ENCODE measurements at places on chromosomes 6 and 20.

DNA sequence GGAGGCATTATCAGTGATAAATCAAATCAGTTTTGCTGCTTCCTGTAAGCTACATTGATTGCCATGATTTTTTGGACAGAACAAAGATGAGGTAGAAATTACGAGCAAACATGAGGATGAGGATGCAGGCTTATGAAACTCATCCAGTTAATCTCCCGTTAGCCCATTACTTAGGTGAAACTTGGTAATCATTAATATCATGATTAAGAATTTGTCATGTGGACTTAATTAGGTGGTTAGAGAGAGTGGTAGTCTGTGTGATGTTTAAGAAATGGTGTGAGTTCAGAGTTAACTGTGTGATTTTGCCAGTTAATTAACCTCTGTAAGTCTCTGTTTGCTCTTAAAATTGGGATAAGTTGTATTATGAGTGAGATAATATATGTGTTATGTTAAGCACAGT, 62.0 kb downstream of the TSPYL4 start:
- H3K27me3 ChIP-seq = no peaks in the 10 kb centered on the region
- no peaks in the 10 kb centered on the region for H3K36me3 ChIP-seq
- H3K4me1 ChIP-seq = no peaks in the 10 kb centered on the region
- H3K27ac ChIP-seq = no peak overlapping the region
- no peak for DNase-seq
- H3K4me3 ChIP-seq = no peak overlapping the region

DNA sequence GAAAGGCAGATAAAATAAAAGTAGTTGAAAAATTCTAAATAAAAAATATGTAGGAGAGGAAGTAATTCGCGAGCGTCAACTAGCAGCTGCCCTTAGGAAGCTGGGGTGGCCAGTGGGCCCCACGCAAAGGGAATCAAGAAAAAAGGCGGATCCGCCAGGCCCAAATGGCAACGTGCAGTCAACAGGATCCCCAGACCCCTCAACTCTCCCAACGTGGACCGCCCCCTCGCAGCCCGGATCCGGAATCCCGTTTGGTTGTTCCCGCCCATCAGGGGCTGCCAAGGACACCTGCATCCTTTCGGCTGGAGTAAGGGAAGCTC, 296 bp downstream of the DZANK1 start:
- H3K27ac ChIP-seq = no peak overlapping the region
- H3K27me3 ChIP-seq = no peaks in the 10 kb centered on the region
- no peak for DNase-seq

GRCh38 chr20:5481872-5482271, 165.1 kb upstream of the PROKR2 start:
- H3K27ac ChIP-seq = no peak overlapping the region
- no peaks in the 10 kb centered on the region for H3K4me1 ChIP-seq
- no peak overlapping the region for H3K4me3 ChIP-seq

DNA sequence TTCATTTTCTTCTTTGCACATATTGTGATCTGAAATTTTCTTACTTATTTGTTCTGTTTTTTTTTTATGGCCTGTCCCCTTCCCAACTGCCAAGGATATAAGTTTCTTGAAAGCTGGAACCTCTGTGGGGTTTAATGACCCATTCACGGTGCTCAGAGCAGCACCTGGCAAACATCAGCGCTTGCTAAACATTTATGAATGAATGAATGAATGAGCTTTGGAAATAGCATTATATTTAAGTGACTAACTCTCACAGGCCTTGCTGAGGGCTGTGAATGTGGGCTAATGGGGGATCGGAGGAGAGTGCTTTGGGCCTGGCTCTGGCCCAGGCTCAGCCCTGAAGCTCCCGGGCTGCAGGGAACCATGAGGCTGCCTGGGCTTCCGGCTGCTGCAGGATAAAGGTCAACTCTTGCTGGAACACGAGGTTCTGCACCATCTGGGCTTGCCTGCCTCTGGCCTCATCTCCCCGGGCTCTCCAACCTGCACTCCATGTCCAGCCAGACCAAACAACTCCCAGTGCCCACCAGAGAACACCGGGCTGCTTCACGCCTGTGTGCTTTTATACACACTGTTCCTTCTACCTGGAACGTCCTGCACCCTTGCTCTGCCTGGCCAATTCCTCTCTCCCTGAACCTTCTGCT, 14.6 kb upstream of the ARMC12 start:
- no peak for DNase-seq
- H3K36me3 ChIP-seq = no peaks in the 10 kb centered on the region
- peaks cover 88% of the 10 kb centered on the region for H3K4me1 ChIP-seq
- peak overlapping the region; percentile 1 for H3K27ac ChIP-seq
- H3K4me3 ChIP-seq = no peak overlapping the region
- no peaks in the 10 kb centered on the region for H3K27me3 ChIP-seq

DNA sequence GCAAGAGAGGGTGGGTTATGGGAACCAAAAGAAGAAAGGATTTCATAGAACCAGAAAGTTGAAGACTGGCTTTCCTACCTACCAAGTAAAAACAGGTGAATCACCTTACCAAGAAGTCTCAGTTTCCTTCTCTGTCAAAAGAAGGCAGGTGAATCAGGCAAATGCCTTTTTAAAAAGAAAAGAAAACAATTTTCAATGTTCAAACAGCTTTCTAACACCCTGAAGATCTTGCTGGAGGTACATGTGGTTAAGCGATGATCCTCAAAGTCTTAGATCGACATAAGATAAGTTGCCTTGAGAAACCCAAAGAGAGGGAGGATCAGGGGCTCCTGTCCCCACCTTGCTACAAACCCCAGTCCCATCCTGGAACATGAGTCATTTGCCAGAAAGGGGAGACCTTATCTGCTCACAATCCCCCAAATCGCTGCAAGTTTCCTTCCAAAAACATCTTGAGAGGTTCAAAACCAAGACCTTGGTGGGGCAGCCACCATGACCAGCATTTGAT, 71.6 kb downstream of the NFATC2 start:
- no peak overlapping the region for H3K27ac ChIP-seq
- H3K4me1 ChIP-seq = no peaks in the 10 kb centered on the region
- H3K36me3 ChIP-seq = no peaks in the 10 kb centered on the region
- H3K4me3 ChIP-seq = no peak overlapping the region
- H3K27me3 ChIP-seq = no peaks in the 10 kb centered on the region

DNA sequence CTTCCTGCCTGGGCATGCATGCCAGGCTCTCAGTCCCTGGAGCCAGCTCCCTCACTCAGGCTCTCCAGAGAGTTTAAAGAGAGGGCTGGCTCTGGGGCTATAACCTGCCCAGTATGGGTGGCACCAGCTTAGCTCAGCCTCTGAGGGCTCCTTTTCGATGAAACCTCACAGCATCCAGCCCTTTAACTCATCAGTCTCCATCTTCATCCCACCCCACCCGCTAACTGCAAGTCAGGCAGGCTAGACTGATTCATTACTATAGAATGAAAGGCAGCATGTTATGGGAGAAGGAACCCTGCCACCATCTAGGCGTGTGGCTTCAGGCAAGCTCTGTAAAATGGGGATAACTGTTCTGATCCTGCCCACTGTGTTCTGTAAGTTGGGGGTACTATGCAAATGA, 53.5 kb downstream of the RAB44 start:
- H3K4me1 ChIP-seq = peaks cover 50% of the 10 kb centered on the region
- H3K36me3 ChIP-seq = no peaks in the 10 kb centered on the region
- H3K27ac ChIP-seq = no peak overlapping the region
- no peak overlapping the region for H3K4me3 ChIP-seq
- no peaks in the 10 kb centered on the region for H3K27me3 ChIP-seq
- DNase-seq = no peak

- H3K4me3 ChIP-seq = no peak overlapping the region
- H3K4me1 ChIP-seq = no peaks in the 10 kb centered on the region
- no peak overlapping the region for H3K27ac ChIP-seq
- no peaks in the 10 kb centered on the region for H3K27me3 ChIP-seq
Measured at GRCh38 chr6:160260367-160260766, 1.7 kb upstream of the SLC22A2 start.

GRCh38 chr6:168088161-168089053, 9.4 kb upstream of the FRMD1 start:
- H3K4me3 ChIP-seq = no peak overlapping the region
- no peaks in the 10 kb centered on the region for H3K4me1 ChIP-seq
- no peaks in the 10 kb centered on the region for H3K36me3 ChIP-seq
- H3K27me3 ChIP-seq = no peaks in the 10 kb centered on the region
- no peak for DNase-seq

DNA sequence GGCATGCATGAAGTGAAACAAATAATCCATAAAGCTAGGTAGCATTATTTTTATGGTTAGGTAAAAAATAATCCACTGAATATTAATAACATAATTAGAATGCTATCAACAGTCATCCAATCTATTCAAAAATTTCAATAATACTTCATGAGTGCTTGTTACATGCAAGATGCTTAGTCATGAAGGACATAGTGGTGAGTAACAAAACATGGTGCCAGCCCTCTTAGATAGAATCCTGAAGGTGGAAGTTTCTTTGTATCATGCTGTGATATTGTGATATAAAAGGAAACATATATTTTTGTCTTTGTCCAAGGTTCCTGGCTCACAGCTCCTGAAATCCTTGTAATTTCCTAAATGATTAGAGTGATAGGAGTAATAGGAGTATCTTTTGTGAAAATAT, 14.9 kb downstream of the RCAN2 start:
- H3K4me3 ChIP-seq = no peak overlapping the region
- H3K27ac ChIP-seq = no peak overlapping the region
- no peaks in the 10 kb centered on the region for H3K36me3 ChIP-seq
- no peak for DNase-seq

- no peak for DNase-seq
- H3K4me1 ChIP-seq = peaks cover 13% of the 10 kb centered on the region
- no peak overlapping the region for H3K4me3 ChIP-seq
- H3K36me3 ChIP-seq = no peaks in the 10 kb centered on the region
Measured at GRCh38 chr6:157825243-157825904, 2.3 kb downstream of the SNX9 start.

DNA sequence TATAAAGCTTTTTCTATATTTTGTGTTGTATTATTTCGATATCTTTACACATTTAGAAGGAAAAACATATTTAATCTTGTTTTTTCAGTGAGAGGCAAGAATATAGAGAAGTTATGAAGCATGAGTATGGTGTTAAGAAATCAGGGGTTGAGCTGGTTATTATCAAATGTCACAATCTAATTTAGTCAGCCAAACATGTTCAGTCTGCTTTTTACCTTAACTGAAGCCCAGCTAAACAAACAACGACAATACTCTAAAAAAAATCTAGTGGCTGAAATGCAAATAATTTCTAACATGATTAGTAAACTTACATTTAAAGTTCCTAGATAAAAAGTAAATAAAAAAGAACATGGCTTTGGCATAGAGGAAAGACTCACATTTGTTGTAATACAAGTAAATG, 433.8 kb upstream of the NRSN1 start:
- DNase-seq = no peak
- no peaks in the 10 kb centered on the region for H3K27me3 ChIP-seq
- H3K4me3 ChIP-seq = no peak overlapping the region
- H3K4me1 ChIP-seq = no peaks in the 10 kb centered on the region
- H3K27ac ChIP-seq = no peak overlapping the region

- H3K36me3 ChIP-seq = no peaks in the 10 kb centered on the region
- peaks cover 30% of the 10 kb centered on the region for H3K4me1 ChIP-seq
- no peak overlapping the region for H3K27ac ChIP-seq
- no peak for DNase-seq
- peaks cover 99% of the 10 kb centered on the region for H3K27me3 ChIP-seq
Measured at GRCh38 chr6:1619673-1620503, 10.2 kb downstream of the FOXC1 start.

- H3K27ac ChIP-seq = no peak overlapping the region
- no peak for DNase-seq
- H3K4me1 ChIP-seq = no peaks in the 10 kb centered on the region
- H3K4me3 ChIP-seq = no peak overlapping the region
- H3K36me3 ChIP-seq = no peaks in the 10 kb centered on the region
- no peaks in the 10 kb centered on the region for H3K27me3 ChIP-seq
Measured at GRCh38 chr6:74731204-74731603, 474.6 kb downstream of the COL12A1 start.

GRCh38 chr6:76453270-76453669, 380.8 kb upstream of the IMPG1 start:
- H3K36me3 ChIP-seq = no peaks in the 10 kb centered on the region
- DNase-seq = no peak
- H3K27me3 ChIP-seq = no peaks in the 10 kb centered on the region
- no peaks in the 10 kb centered on the region for H3K4me1 ChIP-seq
- no peak overlapping the region for H3K27ac ChIP-seq

- H3K4me3 ChIP-seq = no peak overlapping the region
- no peaks in the 10 kb centered on the region for H3K36me3 ChIP-seq
- DNase-seq = no peak
- H3K27ac ChIP-seq = no peak overlapping the region
- H3K27me3 ChIP-seq = no peaks in the 10 kb centered on the region
Measured at GRCh38 chr6:132218059-132218696, 183.1 kb downstream of the MOXD1 start.

GRCh38 chr6:335572-335971, 43.3 kb downstream of the DUSP22 start:
- H3K4me1 ChIP-seq = peaks cover 83% of the 10 kb centered on the region
- peak overlapping the region; percentile 84 for H3K27ac ChIP-seq
- H3K4me3 ChIP-seq = no peak overlapping the region
- H3K36me3 ChIP-seq = peaks cover 4% of the 10 kb centered on the region
- DNase-seq = no peak

GRCh38 chr6:72861935-72862432, 240.1 kb downstream of the KCNQ5 start:
- peaks cover 12% of the 10 kb centered on the region for H3K4me1 ChIP-seq
- no peaks in the 10 kb centered on the region for H3K27me3 ChIP-seq
- peak; percentile 36 for DNase-seq
- no peak overlapping the region for H3K4me3 ChIP-seq
- H3K27ac ChIP-seq = no peak overlapping the region

GRCh38 chr6:30955367-30956042, 14.7 kb downstream of the MUCL3 start:
- H3K27me3 ChIP-seq = peaks cover 49% of the 10 kb centered on the region
- no peaks in the 10 kb centered on the region for H3K36me3 ChIP-seq
- peaks cover 15% of the 10 kb centered on the region for H3K4me1 ChIP-seq
- H3K27ac ChIP-seq = no peak overlapping the region
- H3K4me3 ChIP-seq = peak overlapping the region; percentile 33
- peak; percentile 63 for DNase-seq

DNA sequence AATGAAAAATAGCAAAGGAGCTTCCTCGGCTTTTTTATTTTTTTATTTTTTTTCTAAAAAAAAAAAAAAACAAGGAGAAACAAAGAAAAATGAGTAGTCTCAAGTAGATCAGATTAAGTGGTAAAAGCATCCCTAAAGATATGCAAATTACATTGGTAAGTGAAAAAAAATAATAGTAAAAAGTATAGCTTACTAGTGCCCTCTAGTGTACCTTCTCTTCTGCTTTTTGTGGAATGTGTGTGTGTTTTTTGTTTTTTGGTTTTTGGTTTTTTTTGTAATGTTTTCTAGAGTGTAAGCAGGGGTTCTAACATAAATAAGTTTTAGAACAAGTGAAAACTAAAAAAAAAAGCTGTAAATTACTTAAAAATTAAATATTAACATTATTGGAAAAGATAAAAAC, 1062.0 kb downstream of the HACE1 start:
- no peak for DNase-seq
- no peak overlapping the region for H3K27ac ChIP-seq
- H3K27me3 ChIP-seq = no peaks in the 10 kb centered on the region
- no peaks in the 10 kb centered on the region for H3K4me1 ChIP-seq

- H3K4me3 ChIP-seq = no peak within 1 kb of the TSS
- DNase-seq = no peak
- no peaks in the 10 kb centered on the region for H3K4me1 ChIP-seq
- H3K27ac ChIP-seq = no peak within 1 kb of the TSS
- H3K36me3 ChIP-seq = no peaks in the 10 kb centered on the region
Measured at GRCh38 chr6:75493400-75494064, at the start of gene FILIP1. Gene FILIP1, minus strand, starts transcription at chr6:75493800. Its CDS starts 78,828 bp downstream, at chr6:75414972.

GRCh38 chr6:148681666-148682065, 65.2 kb upstream of the UST start:
- H3K27ac ChIP-seq = no peak overlapping the region
- H3K36me3 ChIP-seq = no peaks in the 10 kb centered on the region
- no peaks in the 10 kb centered on the region for H3K27me3 ChIP-seq
- no peak overlapping the region for H3K4me3 ChIP-seq

GRCh38 chr6:21748343-21749056, 154.9 kb downstream of the SOX4 start:
- no peaks in the 10 kb centered on the region for H3K27me3 ChIP-seq
- H3K4me1 ChIP-seq = no peaks in the 10 kb centered on the region
- H3K4me3 ChIP-seq = no peak overlapping the region
- DNase-seq = no peak
